ENCODE measurements at places on chromosomes 3 and 15.

DNA sequence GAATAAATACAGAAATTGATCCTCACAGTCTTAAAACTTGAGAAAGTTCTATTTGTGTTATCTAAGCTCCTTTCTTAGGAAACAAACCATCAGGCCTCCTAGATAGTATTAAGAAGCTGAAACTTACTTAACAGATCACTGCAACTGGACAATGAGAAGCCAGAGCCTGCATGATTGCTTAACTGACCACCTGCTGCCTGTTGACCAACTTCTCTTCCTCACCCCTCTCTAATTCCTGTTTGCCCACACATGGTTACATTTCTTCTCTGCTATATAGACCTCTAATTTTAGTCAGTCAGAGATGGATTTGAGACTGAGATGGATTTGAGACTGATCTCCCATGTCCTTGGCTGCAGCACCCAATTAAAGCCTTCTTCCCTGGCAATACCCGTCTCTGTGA, 13.5 kb downstream of the CCPG1 start:
- H3K36me3 ChIP-seq: peaks cover 34% of the 10 kb centered on the region
- DNase-seq: no peak
- no peak overlapping the region for H3K4me3 ChIP-seq
- H3K27me3 ChIP-seq: no peaks in the 10 kb centered on the region
- no peak overlapping the region for H3K27ac ChIP-seq

- no peaks in the 10 kb centered on the region for H3K36me3 ChIP-seq
- no peaks in the 10 kb centered on the region for H3K27me3 ChIP-seq
- H3K4me1 ChIP-seq: no peaks in the 10 kb centered on the region
- H3K27ac ChIP-seq: no peak overlapping the region
These were observed 367.8 kb upstream of the IL12A start for GRCh38 chr3:159620873-159621272.

GRCh38 chr3:30306896-30307295, 299.5 kb upstream of the TGFBR2 start:
- no peaks in the 10 kb centered on the region for H3K27me3 ChIP-seq
- H3K4me3 ChIP-seq: no peak overlapping the region
- no peak overlapping the region for H3K27ac ChIP-seq

GRCh38 chr3:76958274-76958673, 81.6 kb upstream of the ROBO2 start:
- no peaks in the 10 kb centered on the region for H3K36me3 ChIP-seq
- no peak overlapping the region for H3K4me3 ChIP-seq
- no peaks in the 10 kb centered on the region for H3K27me3 ChIP-seq

DNA sequence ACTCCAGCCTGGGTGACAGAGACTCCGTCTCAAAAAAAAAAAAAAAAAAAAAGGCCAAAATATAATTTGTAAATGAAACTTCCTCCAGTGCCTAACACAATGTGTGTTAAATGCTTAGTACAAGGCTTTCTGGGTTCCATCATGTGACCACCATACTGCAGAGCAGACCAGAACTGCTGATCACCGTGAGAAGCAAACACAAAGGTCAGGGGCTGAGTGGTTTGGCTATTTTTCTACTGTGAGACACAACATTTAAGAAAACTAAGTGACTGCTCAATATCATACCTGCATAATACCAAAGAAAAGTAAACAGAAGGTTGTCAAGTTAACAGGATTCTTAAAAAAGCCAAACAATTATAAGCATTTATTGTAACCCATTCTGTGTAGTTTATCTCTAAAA, 13.2 kb downstream of the ABCC5 start:
- no peak for DNase-seq
- peaks cover 8% of the 10 kb centered on the region for H3K4me1 ChIP-seq
- no peak overlapping the region for H3K4me3 ChIP-seq
- no peaks in the 10 kb centered on the region for H3K27me3 ChIP-seq
- no peaks in the 10 kb centered on the region for H3K36me3 ChIP-seq

GRCh38 chr15:74616996-74617395, 1.4 kb downstream of the CLK3 start:
- H3K36me3 ChIP-seq: peaks cover 38% of the 10 kb centered on the region
- no peak for DNase-seq
- peak overlapping the region; percentile 92 for H3K4me3 ChIP-seq
- H3K27me3 ChIP-seq: no peaks in the 10 kb centered on the region
- H3K27ac ChIP-seq: peak overlapping the region; percentile 97

DNA sequence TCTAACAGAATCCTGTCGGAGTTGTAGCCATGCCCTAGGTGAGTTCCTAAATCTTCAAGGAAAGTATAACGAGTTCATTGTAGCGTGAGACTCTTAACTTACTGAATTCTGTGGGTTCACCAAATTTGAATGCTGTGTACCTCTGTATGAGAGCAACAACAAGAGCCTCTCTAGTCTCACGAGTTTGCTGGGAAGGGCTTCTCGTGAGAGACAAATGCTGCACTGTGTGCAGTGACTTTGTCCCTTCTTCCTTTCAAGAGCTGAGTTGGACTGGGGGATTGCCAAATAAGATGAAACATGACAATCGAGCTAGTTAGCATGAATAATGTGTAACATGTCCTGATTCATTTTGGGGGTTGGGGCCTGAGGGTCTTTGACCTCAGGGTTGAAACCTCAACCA, 32.2 kb downstream of the KAT2B start:
- H3K27me3 ChIP-seq: no peaks in the 10 kb centered on the region
- peaks cover 35% of the 10 kb centered on the region for H3K4me1 ChIP-seq
- H3K4me3 ChIP-seq: no peak overlapping the region
- DNase-seq: no peak
- no peak overlapping the region for H3K27ac ChIP-seq
- peaks cover 63% of the 10 kb centered on the region for H3K36me3 ChIP-seq

GRCh38 chr3:177686671-177687070, 489.4 kb upstream of the TBL1XR1 start:
- H3K4me3 ChIP-seq: no peak overlapping the region
- DNase-seq: no peak
- peaks cover 16% of the 10 kb centered on the region for H3K4me1 ChIP-seq
- H3K36me3 ChIP-seq: peaks cover 2% of the 10 kb centered on the region
- H3K27me3 ChIP-seq: no peaks in the 10 kb centered on the region

DNA sequence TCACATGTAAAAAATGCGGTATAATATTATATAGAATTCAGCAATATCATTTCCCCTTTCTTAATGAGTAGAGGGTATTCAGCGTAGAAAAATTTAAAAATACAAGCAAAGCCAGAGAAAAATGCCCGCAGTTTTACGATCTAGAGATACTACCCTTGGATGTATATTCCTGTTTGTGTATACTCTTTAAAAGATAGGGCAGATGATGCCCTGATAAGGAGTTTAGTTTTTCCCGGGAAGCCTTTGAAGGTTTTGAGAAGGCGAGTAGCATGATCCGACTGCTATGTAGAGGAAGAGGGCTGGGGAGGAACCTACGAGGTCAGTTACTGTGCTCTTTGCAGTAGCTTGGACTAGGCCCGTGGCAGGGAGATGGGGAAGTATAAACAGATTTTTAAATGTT, 1.2 kb downstream of the YEATS2 start:
- H3K4me3 ChIP-seq: peak overlapping the region; percentile 87
- no peaks in the 10 kb centered on the region for H3K27me3 ChIP-seq
- H3K27ac ChIP-seq: peak overlapping the region; percentile 95
- no peak for DNase-seq

DNA sequence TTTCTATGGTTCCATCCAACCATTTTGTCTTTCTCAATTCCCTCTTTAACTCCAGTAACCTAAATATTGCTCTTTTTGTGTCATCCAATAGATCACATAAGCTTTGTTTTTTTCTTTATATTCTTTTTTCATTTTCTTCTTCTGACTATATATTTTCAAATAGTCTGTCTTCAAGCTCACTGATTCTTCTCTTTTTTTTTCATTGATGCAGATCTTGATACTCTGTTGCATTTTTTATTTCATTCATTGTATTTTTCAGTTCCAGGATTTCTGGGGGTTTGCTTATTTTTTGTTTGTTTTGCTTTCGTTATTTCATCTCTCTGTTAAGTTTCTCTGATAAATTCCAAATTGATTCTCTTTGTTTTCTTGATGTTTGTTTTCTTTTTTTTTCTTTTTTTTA, 36.2 kb downstream of the CLDN1 start:
- no peak overlapping the region for H3K27ac ChIP-seq
- H3K4me3 ChIP-seq: no peak overlapping the region
- H3K4me1 ChIP-seq: no peaks in the 10 kb centered on the region
- H3K36me3 ChIP-seq: no peaks in the 10 kb centered on the region
- DNase-seq: no peak
- no peaks in the 10 kb centered on the region for H3K27me3 ChIP-seq

GRCh38 chr3:146813496-146813895, 208.3 kb upstream of the PLSCR5 start:
- no peak overlapping the region for H3K4me3 ChIP-seq
- no peaks in the 10 kb centered on the region for H3K4me1 ChIP-seq
- H3K27me3 ChIP-seq: no peaks in the 10 kb centered on the region

DNA sequence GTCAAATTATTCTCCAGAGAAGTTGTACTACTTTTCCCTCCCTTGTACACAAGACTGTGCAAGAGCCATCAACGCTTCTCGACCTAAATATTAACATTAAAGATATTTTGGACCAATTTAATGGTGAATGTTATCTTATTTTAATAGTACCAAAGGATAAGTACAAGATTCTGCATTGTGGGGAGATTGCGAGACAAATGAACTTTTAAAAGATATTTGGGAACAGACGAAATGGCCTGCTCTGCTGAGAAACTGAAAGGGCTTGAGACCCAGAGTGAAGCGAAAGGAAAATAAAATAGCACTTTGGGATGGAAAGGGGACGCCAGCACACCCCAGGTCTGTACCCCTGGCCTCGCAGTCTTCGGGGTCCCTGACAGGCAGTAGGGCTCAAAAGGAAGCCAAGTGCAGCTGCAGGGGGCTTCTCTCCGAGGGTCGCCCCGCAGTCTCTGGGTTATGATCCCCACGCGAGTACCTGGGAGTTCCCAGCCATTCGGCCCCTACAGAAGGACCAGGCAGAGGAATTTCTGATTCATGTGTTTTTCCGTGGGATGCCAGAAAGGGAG, 97.6 kb upstream of the VGLL3 start:
- no peak for DNase-seq
- peaks cover 10% of the 10 kb centered on the region for H3K4me1 ChIP-seq
- no peaks in the 10 kb centered on the region for H3K36me3 ChIP-seq
- peak overlapping the region; percentile 65 for H3K4me3 ChIP-seq

DNA sequence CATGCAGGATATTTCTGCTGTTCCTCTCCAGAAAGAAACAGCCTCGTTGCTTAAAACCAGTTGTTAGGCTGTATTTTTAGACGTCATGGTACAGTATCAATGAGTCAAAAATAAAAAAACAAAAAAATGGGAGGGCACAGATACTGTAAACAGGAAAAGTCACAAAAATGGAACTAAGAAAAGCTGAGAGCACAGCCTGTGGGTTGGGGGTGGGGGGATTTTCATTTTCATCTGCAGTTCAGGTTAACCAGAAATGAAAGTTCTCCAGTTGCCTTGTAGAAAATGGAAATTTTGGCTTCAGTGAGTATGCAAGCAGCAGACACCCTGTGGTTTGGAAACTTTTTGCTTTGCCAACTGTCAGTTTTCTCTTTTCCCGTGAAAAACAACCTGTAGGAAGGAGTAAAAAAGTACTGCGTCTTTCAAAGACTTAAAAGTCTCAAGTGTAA, 59.0 kb downstream of the FRMD4B start:
- H3K27me3 ChIP-seq: no peaks in the 10 kb centered on the region
- H3K36me3 ChIP-seq: no peaks in the 10 kb centered on the region
- DNase-seq: peak; percentile 69
- peak overlapping the region; percentile 81 for H3K27ac ChIP-seq

DNA sequence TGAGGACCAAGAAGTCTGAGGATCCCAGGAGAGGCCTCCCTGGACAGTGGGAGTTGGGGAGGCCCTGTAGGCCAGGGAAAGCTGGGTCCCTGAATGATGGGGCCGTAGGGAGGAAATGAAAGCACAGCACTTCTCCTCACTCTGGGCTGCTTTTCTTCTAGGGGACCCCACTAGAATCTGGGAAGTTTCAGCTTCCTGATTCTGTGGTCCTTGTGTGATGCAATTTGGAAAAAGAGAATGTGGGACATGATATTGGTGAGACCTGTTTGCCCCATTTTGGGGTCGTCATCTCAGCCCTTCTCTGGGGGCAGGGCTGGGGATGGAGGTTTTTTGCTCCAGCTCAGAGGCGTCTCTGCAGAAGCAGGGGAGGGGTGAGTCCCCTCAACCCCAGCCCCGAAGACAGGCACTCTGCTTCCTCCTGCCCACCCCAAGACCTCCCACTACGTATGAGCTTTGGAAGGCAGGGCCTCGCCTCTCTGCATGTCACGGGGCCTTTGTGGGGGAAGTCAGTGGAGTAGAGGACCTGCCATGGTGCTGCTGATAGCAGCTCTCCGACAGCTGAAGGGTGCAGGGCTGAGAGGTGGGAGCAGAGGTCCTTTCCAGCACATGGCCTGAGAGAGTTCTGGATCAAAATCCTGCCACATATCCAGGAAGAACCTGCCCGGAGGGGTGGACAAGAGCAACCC, 1.5 kb upstream of the SNX22 start:
- H3K4me3 ChIP-seq: no peak overlapping the region
- H3K4me1 ChIP-seq: peaks cover 28% of the 10 kb centered on the region
- no peak overlapping the region for H3K27ac ChIP-seq
- peaks cover 4% of the 10 kb centered on the region for H3K36me3 ChIP-seq

GRCh38 chr15:46091860-46092450, 457.1 kb downstream of the SQOR start:
- no peak for DNase-seq
- no peak overlapping the region for H3K4me3 ChIP-seq
- H3K27me3 ChIP-seq: no peaks in the 10 kb centered on the region
- no peaks in the 10 kb centered on the region for H3K36me3 ChIP-seq
- H3K27ac ChIP-seq: no peak overlapping the region

GRCh38 chr15:39976291-39977274, 42.7 kb downstream of the EIF2AK4 start:
- no peak overlapping the region for H3K27ac ChIP-seq
- no peak for DNase-seq
- H3K4me1 ChIP-seq: no peaks in the 10 kb centered on the region
- no peak overlapping the region for H3K4me3 ChIP-seq
- peaks cover 8% of the 10 kb centered on the region for H3K36me3 ChIP-seq
- H3K27me3 ChIP-seq: no peaks in the 10 kb centered on the region

GRCh38 chr3:43497422-43497821, 124.4 kb downstream of the ANO10 start:
- peaks cover 4% of the 10 kb centered on the region for H3K36me3 ChIP-seq
- H3K4me1 ChIP-seq: peaks cover 19% of the 10 kb centered on the region
- H3K27ac ChIP-seq: no peak overlapping the region
- DNase-seq: no peak

DNA sequence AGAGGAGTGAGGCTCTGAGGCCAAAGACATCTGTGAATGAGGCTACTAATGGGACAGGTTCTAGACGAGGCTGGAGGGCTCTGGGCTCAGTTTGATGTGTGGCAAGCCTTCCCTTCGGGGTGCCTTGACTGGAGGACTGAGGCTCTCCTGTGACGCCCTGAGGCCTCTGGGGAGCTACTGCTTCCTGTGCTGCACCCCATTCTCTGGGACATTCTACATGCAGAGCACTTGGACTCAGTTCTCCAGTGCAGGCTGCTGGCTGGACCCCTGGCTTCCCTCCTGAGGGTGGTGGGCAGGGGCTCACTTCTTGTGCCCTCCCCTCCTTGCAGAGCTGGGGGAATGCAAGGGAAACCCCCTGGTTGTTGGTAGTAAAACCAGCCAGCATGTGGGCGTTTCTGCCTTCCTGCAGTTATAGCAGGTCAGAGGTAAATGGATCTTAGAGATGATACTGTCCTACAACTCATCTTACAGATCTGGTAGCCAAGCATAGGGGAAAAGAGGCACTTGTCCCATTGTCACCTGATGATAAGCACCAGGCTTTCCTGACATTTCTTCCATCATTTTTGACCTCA, 133.3 kb downstream of the CHDH start:
- no peaks in the 10 kb centered on the region for H3K36me3 ChIP-seq
- H3K4me3 ChIP-seq: no peak overlapping the region
- DNase-seq: no peak
- H3K27me3 ChIP-seq: peaks cover 16% of the 10 kb centered on the region

All from activated CD8-positive, alpha-beta memory T cell treated with anti-CD3 and anti-CD28 coated beads, Interleukin-2, amount 10 ng/mL, durations not matched to agents 7 days and 5 days (primary cell).